ENCODE measurements at places on chromosomes 16 and 17. TPM values are rescaled to one million over a fixed set of nuclear protein-coding genes. Genes with fewer than 3 reads are reported as not detected.

Gene PPM1E
- under 0.01 TPM for total RNA-seq

Gene TMEM256
- total RNA-seq: 138 TPM

Gene DCAKD
- 44.2 TPM for total RNA-seq

Gene POLR2C
- total RNA-seq: 128 TPM

Gene TTYH2
- 1.3 TPM for total RNA-seq

Gene TUFM
- total RNA-seq: 178 TPM

Gene RNF222
- total RNA-seq: 0.04 TPM

Gene ERN1
- 16.8 TPM for total RNA-seq

Gene CDRT4
- total RNA-seq: 1.1 TPM

Gene ABCA8
- not detected for total RNA-seq

Gene CA4
- total RNA-seq: not detected

Gene MAPT
- 0.23 TPM for total RNA-seq

Gene ABCC12
- not detected for total RNA-seq

Measured in hair follicular keratinocyte (primary cell).